ENCODE measurements at places on chromosomes 11 and 22.

- DNase-seq, result no peak
Observed at GRCh38 chr22:48803948-48804810, 1023.5 kb downstream of the BRD1 start.

DNA sequence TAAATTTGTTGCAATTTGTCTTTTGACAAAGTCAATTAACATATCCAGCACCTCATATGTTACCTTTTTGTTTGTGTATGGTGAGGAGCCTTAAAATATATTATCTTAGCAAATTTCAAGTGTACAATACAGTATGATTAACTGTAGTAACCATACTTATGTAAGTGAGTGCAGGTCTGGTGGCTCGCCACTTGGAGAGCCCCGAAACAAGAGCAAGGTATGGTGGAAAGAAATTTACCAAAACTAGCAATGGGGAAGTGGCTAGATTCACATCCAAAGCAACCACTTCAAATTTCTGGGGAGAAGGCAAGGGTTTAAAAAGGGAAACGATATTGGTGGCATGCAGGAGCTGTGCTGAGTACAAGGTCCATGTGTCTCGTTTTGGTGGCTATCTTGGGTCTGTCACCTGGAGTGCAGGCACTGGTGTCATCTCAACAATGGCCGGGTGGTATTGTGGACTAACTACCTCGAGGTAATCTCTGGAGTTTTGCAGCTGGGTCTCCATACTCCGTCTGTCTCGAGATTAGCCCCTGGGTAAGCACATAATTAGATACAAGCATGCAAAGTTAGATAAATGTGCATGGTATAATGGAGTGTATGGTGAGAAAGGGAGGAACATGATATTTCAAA is 8.2 kb upstream of the FNBP4 start:
- no peak for DNase-seq

DNA sequence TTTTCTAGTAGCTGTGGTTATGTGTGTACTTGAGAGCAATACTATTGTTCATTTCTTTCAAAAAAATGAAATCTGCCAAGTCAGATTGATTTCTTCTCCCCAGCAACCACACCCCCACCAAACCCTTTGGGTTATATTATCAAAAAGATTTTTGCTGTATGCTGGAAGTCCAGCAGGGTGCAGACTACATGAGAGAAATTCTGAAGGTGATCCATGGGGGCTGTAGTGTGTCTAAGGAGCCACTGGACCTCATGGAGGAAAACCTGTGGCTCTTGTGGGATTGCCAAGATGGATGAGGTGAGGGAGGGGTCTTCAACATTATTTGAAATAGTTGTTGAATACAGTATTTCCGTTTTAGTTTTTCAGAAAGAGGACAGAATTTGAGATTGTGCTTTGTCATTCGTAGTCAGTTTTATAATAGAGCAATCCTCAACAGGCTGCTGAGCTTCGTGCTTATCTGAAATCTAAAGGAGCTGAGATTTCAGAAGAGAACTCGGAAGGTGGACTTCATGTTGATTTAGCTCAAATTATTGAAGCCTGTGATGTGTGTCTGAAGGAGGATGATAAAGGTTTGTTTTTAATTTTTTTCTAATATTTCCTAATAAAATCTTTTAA is 3.1 kb downstream of the EIF3M start:
- no peak for DNase-seq

DNA sequence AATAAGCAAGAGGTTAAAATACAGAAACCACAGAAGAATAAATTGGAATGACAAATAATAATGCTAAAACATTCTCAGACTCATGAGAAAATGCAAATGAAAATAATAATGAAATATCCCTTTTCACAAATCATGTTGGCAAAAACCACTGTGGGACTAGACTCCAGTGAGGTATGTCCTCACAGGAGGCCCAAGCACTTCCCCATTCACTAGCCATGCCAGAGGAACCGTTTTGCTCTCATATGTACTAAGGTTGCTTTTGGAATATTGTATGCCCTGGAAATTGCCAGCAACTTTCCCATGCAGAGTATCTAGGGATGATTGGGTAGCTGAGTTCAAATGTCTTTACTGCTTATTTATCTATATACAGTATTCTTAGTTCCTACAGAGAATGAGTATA is 106.2 kb upstream of the CHORDC1 start:
- DNase-seq, result no peak

GRCh38 chr11:2444821-2445745 is at the start of gene KCNQ1:
TSS of gene KCNQ1 (plus strand) at chr11:2445008. CDS start at chr11:2445099, 91 bp downstream.
- no peak for DNase-seq

- DNase-seq, result no peak
Observed at GRCh38 chr11:27187075-27187847, 146.6 kb downstream of the BBOX1 start.

DNA sequence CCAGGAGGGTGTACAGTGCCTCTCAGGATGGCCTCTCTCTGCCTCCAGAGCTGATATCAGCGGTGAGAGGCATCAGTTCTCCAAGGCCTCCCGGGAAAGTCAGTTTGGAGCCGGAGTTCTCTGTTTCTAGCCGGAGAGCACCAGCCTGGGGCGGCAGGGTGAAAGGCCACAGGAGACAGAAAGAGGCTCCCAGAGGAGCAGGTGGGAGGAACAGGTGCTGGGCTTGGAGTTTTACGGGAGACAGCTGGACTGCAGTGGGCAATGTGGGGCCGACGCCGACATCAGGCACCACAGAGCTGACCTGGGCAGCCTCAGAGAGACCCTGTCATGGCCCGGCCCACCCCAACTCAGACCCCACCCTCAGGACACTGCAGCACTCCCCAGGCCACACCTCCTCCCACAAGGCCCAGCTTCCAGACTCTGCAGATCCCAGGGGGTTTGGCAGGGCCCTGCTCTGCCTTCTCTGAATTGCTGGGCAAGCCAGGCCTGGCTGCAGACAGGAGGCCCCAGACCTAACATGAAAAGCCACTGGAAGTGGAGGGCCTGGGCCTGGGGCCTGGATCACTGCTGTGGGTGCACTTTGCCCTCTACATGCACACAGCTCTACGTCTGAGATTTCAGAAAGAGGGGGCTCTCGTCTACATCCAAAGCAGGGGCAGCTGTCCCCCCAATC is 885.6 kb downstream of the BRD1 start:
- no peak for DNase-seq

- no peak for DNase-seq
Observed at GRCh38 chr11:64859542-64860414, 15.3 kb upstream of the CDC42BPG start.
